ENCODE measurements at places on chromosomes 6 and 20.

GRCh38 chr6:27889628-27890444 lies 22.4 kb downstream of the OR2B2 start:
- DNase-seq = peak; percentile 25

DNA sequence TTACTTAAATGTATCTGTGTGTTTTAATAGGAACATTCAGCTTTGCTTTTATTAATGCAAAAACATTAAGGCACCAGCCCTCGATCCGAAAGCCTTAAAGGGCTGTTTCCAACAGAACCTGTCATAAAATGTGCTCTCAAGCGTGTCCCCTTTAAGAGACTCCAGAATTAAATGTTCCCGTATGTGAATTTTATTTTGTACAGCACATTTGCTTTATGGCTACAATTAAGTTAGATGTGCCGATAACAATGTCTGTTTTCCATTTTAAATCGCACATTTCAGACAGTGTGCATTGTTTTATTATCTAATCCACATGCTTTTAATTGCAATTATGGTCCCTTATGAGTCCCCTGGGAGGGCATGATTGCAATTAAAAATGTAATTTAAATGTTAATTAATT lies 198.9 kb downstream of the TSHZ2 start:
- DNase-seq = no peak

- DNase-seq = no peak
These were observed 241.7 kb upstream of the CEP162 start for GRCh38 chr6:84469144-84469543.

DNA sequence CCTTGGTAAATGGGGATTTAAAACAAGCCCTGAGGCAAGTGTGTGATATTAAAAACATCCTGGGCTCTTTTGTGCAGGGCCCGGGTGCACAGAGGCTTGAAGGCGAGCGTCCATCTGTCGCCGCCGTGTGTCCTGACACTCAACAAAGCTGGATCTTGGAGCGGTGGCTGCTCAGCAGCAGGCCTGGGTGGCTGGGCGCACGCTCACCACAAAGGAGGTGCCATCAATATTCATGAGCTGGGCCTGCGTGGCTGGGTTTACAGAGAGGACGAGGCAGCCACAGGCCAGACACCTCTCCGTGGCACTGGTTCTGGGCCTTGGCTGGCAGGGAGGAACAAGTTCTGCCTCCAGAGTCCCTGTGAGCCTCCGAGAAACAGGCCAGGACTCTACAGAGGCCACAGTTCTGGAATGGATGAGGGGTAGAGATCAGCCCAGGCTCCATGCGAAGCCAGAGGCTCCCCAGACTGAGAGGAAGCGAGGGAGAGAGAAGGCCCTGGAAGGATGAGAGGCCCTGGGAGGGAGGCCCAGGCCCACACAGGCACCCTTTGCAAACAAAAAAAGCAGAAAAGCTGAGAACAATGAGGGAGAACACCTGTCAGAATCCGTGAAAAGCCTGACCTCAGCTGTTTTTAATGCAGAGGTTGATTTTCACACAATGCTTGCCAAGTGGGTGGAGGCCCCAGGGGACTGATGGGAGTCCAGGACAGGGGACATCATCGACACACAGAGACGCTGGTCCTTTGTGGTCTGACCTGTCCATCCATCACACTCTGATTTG lies 21.9 kb downstream of the BHLHE23 start:
- DNase-seq = peak; percentile 40

DNA sequence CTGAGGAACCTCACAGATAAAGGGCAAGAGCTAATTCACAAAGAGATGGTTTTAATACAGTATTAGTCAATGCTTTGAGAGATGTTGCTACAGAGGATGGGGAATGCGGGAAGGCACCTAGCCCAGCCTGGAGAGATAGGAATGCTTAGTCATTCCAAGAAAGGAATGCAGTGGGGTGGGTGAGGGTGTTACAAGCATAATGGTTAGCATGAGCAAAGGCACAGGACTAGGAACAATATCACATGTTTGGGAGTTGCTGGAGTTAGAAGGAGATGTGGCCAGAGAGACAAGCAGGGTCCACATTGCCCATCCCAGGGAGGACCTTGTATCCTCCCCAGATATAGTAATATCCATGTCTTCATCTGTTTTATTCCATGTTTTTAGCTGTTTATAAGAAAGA lies 107.0 kb upstream of the OGFRL1 start:
- peak; percentile 10 for DNase-seq

DNA sequence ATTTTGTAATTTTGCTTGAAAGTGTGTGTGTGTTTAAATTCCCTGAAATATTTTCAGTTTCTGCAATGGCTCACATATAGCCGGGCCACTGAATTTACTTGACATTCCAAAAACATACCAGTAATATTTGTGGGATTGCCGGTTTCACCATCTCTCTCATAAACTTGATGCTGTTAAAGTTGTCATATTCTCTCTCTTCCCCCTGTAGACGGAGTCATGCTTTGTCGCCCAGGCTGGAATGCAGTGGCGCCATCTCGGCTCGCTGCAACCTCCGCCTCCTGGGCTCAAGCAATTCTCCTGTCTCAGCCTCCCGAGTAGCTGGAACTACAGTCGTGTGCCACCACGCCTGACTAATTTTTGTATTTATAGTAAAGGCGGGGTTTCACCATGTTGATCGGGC lies 122.1 kb downstream of the TIAM2 start:
- DNase-seq = no peak

DNA sequence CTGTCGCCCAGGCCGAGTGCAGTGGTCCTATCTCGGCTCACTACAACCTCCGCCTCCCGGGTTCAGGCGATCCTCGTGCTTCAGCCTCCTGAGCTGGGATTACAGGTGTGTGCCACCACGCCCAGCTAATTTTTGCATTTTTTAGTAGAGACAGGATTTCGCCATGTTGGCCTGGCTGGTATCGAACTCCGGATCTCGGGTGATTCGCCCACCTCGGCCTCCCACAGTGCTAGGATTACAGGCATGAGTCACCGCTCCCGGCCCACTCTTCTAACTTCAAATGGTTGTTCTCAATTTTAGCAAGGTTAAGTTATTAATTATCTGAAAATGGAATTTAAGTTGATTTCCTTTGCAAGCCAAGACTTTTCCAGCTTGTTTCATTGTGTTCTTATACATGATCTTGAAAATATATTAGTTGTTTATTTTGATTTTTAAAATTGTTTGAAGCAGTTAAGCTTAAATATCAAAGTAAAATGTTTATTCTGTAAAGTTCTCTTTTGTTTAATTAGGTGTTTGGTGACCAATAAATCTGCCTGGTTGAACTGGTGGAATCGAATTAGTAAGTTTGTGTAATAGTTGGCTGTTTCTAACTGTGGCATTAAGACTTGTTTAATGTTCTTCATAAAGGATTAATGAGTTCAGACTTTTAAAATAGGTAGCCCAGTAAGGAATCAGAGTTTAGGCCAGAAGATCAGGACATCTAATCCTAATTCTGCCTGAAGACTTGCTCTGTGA lies 2.3 kb downstream of the PM20D2 start:
- DNase-seq = no peak

DNA sequence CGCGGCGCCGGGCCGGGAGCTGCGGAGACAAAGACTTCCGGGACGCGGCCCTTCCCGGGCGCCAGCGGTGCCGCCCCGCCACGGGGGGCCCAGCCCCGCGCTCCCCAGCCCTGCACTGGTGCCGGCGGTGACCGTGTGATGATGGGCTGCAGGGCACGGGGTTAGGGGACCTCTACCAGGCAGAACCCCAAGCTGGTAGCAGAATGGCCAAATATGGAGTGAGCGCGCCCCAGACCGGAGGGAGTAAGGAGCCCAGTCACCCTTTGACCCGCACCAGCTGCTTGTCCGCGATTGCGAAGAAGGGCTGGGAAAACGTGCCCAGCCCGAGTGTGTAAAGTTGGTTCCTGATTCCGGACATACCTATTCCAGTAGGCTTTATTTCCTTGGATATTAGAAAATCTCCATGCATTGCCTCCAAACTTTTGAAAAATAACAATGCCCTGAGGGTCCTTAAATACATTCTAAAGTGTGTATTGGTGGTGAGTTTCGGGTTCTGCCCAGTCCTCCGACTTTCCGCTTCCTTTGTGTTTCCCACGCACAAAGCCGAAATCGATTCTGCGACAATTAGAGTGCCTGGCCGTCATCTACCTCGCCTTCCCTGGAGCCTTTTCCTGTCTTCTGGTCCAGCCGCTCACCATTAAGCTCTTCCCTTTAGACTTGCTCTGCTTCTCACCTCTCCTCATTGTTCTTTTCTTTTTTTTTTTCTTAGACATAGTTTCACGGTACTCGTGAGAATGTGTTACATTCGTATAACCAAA lies 1.1 kb downstream of the ABRACL start:
- peak; percentile 69 for DNase-seq

Data from stomach (tissue), 19 donors.